ENCODE measurements at places on chromosomes 2 and 18. TPM values are rescaled to one million over a fixed set of nuclear protein-coding genes. Genes with fewer than 3 reads are reported as not detected.

GRCh38 chr2:1773883-1774282 lies 29.6 kb upstream of the PXDN start:
- no peak for DNase-seq

GRCh38 chr2:62196278-62196901 lies 475 bp downstream of the B3GNT2 start:
- no peak for DNase-seq

DNA sequence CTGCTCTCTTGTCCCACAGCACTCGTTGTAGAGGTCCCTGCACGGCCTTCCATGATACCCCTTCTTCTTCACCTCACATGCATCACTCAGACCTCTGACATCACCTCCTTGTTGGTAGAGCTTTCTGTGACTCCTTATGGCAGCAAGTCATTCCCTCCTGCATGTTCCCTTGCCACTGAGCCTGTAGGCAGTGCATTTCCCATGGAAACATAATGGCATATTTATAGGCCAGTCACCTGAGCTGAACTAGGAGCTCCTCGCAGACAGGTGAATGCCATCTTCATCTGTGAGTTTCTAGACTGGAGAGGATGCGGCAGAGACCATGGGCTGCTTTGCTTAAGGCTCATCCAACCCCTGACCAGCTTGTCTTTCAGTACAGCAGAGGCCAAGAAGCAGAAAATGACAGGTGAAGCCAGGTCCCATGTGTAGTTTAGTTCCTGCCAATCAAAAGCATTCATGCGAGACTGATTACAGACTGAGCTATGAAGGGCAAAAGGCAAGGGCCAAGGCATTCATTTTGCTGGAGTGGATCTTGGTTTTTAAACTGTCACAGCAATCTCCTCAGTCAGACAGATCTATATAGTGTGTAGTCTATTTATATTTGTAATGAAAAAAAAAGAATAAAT lies 59.4 kb upstream of the NEDD4L start:
- DNase-seq: no peak

GRCh38 chr2:208948073-208948472 lies 475.8 kb upstream of the MAP2 start:
- no peak for DNase-seq

GRCh38 chr2:145692971-145693478 lies 1173.1 kb upstream of the ZEB2 start:
- DNase-seq: peak; percentile 69

GRCh38 chr2:241217320-241218031 lies 29.0 kb downstream of the ANO7 start:
- peak; percentile 70 for DNase-seq

- DNase-seq: no peak
Measured at GRCh38 chr2:50564766-50565165, 467.2 kb downstream of the NRXN1 start.

DNA sequence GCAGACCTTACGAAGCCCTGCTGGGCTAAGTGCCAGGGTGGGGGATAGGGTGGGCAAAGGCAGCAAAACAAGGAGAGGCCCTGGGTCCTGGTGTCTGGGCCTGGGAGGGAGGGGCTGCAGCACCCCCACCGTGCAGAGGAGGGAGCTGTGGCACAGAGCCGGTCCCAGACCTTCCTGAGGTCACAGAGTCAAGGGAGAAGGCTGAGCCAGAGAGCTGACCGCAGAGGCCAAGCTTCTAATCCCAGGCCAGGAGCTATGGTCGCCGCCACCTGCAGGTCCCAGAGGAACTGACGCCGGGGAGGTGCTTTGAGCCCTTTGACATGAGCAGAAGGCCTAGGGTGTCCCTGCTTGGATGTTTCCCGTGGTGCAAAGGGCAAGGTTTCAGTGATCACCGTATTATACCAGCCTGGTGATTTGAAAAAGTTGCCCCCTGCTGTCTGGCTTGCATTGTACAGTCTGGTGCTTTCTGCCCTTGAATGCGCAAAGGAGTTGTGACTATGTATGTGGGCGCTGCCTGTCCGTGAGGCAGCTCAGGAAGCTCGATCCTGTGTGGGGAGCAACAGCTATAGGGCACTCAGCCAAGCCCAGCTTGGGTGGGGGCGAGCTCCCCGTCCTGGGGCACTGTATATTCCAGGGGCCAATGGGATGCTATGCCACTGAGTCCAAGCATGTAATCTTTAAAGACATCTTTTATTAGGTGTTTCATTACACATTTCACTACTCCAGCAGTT lies 44.3 kb downstream of the EDAR start:
- no peak for DNase-seq

DNA sequence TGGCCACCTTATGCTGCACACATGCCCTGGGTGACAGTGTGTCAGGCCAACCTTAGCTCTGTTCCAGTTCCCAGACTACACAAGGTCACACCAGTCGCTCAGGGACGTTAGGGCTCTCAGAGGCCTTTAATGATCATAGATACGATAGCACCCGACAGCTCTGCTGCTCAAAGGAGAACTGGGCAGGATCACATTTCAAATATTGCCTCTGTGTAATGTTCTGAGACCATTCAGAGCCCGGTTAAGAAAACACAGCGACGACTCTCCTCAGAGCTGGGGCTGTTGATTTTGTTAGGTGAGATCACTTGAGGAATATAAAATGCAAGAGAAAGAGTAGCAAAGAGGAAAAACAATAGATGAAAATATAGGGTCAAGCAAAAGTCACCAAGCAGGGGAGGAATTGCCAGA lies 166.6 kb upstream of the TANK start:
- DNase-seq: peak; percentile 2

GRCh38 chr18:44286049-44286448 lies 394.6 kb upstream of the SETBP1 start:
- DNase-seq: no peak

DNA sequence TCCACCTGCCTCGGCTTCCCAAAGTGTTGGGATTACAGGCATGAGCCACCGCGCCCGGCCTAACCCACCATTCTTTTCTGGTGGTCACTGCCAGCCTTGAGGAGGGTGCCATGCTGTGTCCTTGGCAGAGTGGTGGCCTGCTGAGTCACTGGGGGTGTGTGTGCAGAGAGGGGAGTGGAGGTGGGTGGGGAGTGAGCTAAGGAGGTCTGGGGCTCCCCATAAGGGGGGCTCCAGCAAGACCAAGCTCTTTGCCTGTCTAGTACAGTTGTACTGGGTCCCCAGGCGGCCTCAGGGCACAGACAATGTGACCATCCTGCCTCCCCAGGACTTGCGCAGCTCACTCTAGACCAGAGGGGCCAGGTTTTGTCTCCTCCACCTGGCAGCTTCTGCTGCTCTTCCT lies 36.1 kb downstream of the LAMA3 start:
- no peak for DNase-seq

DNA sequence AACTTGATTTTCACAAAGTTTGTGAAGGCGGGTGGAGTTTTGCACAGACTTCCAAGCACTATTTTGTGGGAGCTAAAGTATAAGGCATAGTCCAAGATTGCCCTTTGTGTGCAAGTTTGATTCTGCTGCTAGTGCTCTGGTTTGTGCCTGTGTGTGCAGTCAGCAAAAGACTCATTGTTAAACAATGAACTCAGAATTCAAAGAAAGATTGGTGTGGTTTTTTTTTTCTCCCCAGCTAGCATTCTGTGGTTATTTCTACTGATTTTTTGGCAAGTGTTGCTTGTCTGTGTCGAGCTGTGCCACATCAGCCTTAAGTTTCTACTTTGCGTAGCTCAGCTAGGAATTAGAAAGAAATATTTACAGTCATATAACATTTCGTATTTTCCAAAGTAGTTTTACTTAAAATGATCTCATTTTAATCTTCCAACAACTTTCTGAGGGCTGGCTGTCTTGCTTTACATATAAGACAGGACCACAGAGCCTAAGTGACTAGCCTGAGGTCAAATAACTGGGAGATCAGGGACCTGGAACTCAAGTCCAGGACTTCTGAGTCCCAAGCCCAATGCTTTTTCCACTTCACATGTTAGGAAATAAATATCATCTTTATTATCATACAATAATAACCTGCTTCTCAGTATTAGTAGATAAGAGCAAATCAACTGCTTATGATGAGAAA lies 69.8 kb downstream of the BABAM2 start:
- DNase-seq: peak; percentile 77

- no peak for DNase-seq
Measured at GRCh38 chr2:32427672-32428610, 71.1 kb downstream of the BIRC6 start.

PAPOLG gene
- total RNA-seq: 13.8 TPM

FEV gene
- total RNA-seq: not detected

EGR4 gene
- not detected for total RNA-seq

POTEF gene
- 5.4 TPM for total RNA-seq

ROCK2 gene
- 36.7 TPM for total RNA-seq

LTBP1 gene
- total RNA-seq: 46.4 TPM

ANKRD30B gene
- total RNA-seq: not detected

POTEJ gene
- total RNA-seq: 0.06 TPM

FAM210A gene
- 14.5 TPM for total RNA-seq
